ENCODE measurements at places on chromosomes 11 and 22.

GRCh38 chr11:57787006-57787604 lies 25.5 kb downstream of the CTNND1 start:
- DNase-seq: no peak

DNA sequence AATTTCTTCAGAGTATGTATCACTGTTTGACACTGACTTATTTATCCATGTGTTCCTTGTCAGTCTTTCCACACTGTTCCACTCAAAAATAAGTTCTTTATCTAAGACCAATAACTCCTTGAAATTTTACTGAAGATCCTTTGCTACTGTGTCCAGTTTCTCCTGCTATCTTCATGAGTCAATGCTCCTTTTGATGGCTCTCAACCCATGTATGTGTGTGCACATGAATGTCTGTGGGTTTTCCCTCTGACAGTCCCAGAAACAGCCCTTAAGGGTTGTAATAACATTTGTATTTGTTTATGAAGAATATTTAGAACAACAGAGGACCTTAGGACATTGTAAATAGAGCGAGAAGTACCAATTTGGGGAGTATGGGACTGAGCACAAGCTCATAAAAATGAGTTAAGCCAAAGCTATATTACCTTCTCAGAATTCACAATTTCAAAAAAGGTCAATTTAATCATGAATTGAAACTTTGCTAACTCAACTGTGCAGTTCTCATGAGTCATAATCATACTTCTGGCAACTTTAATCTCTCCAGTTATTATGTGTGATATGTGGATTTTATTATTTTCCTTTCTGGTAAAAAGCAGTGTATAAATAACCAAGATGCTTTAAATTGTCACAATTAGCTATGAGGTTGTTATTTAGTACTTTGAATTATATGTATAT lies 533.6 kb downstream of the CNTN5 start:
- DNase-seq: no peak

DNA sequence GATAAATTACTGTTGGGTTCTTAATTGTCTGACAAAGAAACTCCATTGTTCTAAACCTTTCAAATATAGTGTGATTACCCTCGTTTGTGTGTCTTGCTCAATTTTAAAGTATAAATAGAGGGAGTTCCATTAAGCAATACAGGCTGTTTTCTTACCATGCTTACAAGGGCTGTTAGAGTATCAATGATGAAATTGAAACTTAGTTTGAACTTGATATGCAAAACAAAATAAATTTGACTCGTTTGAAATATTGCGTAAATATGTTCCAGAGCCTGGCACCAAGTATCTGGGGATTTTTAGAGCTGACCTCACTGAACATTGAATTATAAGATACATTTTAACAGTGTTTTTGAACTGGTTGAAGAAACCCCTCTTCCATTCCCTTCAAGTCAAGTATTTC lies 31.7 kb downstream of the TEAD1 start:
- DNase-seq: no peak

DNA sequence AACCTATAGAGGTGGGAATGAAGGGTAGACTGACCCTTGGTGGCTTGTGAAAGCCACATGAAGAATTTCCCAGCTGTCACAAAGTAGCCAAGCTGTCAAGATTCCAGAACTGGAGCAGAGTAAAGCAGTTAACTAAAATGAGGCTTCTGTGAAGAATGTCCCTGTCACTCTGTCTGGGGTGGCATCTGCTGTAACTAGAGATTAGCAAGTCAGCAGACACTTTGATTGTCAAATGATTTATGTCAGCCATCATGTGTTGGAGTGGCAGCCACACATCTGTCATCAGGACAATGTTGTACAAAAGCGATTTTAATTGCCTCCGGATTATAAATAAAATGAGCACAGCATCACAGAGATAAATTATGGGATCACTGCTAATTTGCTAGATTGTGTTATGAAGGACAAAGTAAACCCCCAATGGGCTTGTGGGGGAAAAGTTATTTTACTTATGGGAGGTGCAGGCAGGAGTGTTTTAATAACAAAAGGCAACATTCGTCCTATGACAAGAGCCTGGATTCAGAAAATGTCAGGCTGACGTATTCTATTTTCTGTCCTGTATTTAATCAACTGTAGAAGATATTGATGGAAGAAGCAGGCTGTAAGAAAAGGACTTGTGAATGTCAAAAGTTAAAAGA lies 270.9 kb downstream of the FAM181B start:
- no peak for DNase-seq

DNA sequence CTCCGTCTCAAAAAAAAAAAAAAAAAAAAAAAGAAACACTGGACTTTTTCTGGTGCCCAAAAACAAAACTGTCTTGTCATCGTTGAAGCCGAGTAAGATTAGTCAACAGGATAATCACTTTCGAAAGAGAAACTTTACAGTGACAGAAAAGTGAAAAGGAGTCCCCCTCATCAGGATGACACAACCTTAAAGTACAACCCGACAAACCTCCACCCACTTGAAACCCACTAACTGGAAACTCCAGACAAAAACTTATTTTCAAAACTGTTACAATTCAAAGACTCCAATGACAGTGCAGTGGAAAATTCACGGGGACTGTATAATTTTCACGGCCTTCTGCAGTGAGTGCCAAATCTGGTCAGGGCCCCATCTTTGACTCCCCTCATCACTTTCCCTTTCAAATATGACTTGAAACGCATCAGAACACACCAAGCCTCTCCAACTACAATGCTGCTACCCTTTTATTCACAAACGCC lies 1.3 kb downstream of the DENND5A start:
- DNase-seq: no peak

DNA sequence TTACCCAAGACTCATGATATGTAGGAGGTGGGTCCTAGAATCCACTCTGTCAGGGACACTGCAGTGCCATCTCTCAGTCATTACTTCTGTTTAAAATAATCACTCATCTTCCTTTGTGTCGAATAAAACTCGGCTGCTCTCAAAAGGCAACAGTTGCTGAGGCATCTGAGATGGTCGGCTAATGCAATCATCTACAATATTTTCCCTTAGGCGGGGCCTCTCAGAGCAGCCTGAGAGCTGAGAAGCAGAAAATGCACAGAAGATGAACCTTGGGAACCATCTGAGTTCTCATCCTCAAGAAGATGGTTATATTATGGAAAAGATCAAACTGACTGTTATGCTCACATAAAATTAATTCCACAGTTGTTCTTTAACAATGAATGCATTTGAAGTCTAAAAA lies 1518.2 kb upstream of the TENM4 start:
- DNase-seq: peak; percentile 57

DNA sequence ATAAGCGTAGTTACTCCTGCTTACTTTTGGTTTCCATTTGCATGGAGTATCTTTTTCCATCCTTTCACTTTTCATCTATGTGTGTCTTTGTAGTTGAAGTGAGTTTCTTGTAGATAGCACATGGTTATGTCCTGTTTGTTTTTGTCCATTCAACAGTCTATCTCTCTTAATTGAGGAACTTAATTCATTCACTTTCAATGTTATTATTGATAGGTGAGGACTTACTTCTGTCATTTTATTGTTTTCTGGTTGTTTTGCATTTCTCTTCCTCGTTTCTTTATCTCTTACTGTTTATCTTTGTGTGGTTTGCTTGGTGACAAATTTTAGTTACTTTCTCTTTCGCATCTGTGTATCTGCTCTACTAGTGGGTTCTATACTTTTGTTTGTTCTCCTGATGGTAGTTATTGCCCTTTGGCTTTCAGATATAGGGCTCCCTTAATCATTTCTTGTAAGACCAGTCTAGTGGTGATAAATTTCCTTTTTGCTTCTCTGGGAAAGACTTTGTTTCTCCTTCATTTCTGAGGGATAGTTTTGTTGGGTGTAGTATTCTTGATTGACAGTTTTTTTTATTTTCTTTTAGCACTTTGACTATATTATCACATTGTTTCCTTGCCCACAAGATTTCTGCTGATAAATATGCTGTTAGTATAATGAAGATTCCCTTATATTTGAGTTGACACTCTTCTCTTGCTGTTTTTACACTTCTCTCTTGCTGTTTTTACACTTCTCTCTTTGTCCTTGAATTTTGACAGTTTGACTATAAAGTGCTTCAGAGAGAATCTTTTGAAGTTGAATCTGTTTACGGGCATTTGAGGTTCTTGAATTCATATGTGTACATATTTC lies 9.0 kb upstream of the RAG1 start:
- DNase-seq: no peak

GRCh38 chr11:29173660-29174062 lies 843.2 kb downstream of the KCNA4 start:
- peak; percentile 96 for DNase-seq

DNA sequence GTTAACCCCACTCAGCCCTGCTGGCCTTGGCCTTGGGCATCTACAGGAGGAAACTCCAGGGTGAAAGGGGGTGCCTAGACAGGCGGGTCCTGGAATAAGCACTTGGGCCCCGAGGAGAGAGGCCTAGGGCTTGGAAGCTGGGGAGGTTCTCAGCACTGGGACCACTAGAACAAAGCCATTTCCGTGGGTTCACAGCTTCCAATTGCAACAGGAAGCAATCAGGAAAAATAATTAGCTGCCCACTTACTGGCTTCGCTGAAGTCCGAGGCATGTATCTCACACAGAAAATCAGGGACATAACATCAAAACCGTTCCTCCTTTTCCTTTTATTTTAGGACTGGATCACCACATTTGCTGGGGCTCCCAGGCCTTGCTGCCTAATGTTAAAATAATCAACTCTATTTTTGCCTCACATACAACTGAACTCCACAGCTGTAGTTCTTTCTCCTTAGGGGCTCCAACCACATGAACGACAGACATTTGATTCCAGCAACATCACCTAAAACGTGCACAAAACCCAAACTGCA lies 161.1 kb upstream of the GRK3 start:
- no peak for DNase-seq

- DNase-seq: no peak
Measured at GRCh38 chr22:27673839-27674238, 127.7 kb downstream of the MN1 start.

DNA sequence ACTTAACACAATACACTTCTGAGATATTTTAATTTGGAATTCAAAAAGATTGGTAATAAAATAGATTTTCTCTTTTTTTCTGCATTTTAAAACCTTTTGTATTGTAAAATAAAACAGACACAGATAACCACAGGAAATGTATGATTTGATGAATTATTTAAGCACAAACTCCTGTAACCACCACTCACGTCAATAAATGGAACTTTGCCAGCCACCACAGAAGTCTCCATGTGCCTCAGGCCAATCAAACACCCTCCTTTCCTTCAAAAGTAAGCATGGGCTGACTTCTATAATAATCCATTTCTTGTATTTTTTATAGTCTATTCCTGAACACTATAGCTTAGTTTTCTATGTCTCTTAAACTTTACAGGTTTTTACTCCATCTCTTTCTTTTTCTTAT lies 721.7 kb downstream of the DLG2 start:
- peak; percentile 77 for DNase-seq

DNA sequence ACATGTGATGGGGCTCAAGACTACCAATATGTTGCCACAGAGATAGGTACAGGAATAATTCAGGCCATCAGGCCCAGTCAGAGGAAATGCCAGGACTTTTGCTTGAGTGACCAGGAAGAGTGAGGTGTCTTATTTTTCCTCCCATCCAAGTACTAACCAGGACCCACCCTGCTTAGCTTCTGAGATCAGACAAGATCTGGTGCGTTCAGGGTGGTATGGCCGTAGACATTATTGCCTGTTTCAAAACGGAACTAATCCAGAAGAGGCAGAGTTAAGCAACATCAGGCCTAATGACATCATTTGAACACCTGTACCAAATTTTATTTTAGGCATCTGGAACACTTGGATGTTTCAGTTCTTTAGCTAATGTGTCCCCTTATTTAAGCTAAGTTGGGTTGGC lies 205.5 kb upstream of the POU2AF2 start:
- DNase-seq: no peak

DNA sequence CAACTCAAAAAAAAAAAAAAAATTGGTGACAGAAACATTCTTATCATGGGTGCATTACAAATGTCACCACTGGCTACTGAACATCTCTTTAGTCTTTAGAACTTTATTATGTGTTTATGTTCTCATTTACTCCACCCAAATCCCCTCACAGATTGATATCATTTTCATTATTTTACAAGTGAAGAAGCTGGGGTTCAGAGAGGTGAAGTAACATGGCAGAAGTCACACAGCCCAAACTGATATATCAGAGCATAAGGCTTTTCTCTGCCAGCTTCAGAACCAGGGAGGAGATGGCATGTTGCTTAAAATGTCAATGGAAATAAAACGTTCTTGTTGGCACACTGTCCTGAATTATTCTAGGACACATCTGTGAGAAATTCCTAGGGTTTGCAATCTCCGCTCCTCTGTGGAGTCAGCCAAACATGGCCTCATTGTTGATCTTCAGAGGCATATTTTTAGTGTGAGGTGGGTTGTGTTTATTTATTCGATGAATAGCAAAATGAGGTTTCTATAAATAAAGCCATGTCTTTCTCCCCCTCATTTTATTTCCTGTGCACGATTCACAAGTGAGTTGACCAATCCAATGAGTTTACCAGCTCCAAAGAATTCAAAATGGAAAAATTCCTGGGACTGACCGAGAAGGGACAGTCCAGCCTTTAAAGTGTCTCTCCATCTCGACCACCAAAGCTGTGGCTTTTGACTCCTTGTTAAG lies 72.9 kb upstream of the ANO1 start:
- DNase-seq: peak; percentile 14

DNA sequence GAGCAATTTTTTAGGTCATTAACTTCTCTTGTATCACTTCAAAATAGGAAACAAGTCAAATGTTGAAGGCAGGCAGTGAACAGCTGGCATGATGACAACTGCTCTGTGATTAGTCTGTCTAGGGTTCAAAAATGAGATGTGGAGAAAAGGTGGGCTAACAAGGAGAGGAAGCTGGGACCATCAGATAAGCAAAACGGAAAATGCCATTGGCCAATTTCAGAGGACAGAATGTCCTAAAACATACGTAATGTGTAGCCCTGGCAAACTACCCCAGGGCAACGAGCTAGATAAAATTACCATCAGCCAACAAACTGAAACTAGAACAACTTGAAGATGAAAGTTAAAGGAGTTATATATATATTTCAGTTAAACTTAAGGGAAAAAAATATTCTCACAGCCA lies 93.2 kb downstream of the RELT start:
- DNase-seq: no peak

DNA sequence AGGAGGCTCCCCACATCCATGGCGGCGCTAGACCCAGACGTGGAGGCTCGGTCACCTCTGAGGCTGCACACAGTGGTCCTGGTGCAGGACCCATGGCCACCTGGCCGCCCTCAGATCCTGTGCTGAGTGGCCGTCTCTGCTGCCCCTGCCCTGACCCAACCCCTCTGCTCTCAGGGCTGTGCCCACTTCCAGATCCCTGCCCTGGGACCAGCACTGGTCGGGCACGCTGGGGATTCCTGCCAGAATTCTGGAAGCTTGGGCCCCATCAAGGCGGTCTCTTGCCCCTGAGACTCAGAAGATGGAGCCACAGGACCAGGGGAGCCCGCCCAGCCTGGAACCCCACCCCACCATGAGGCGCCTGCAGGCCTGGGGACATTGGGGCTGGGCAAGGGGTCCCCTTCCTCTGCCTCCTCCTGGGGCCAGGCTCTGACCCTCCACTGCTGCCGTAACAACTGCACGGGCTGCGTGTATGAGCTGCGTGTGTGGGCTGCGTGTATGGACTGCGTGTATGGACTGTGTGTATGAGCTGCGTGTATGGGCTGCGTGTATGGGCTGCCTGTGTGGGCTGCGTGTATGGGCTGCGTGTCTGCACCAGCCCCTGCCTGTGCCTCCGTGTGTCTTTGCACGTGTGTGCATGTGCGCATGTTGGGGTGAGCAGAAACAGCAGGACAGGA lies 48.7 kb downstream of the IGLL1 start:
- no peak for DNase-seq

- DNase-seq: peak; percentile 84
Measured at GRCh38 chr11:126113515-126113957, 50.9 kb upstream of the CDON start.
